ENCODE measurements at places on chromosomes 5 and 9.

GRCh38 chr5:133251296-133252132 lies 199.7 kb downstream of the HSPA4 start:
- DNase-seq, result no peak

- DNase-seq, result peak; percentile 49
These were observed 20.3 kb downstream of the CCDC187 start for GRCh38 chr9:136283291-136284235.

GRCh38 chr9:34991607-34992375 lies 2.2 kb downstream of the DNAJB5 start:
- DNase-seq, result peak; percentile 41

- no peak for DNase-seq
These were observed 77.0 kb upstream of the ZSWIM6 start for GRCh38 chr5:61254969-61255555.

DNA sequence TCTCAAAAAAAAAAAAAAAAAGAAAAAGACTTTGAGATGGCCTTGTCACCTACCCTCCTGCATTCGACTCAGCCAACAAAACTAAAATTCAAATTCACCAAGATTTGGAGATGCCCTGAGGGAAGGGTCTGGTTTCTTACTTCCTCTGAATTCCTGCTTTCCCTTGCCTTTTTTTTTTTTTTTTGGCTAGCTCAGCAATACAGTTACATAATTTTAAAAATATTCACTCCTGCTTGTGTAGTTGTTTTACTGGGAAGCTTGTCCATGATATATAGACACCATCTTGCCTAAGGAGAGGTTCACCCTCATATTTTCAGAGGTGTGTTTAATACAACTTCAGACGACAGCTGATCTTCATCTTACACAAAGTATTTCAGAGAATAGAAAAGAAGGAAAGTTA lies 21.3 kb upstream of the SERINC5 start:
- no peak for DNase-seq

- no peak for DNase-seq
These were observed at the start of gene DIPK1B for GRCh38 chr9:136711751-136712689. TSS of gene DIPK1B (plus strand) at chr9:136712572. CDS start at chr9:136712666, 94 bp downstream.

DNA sequence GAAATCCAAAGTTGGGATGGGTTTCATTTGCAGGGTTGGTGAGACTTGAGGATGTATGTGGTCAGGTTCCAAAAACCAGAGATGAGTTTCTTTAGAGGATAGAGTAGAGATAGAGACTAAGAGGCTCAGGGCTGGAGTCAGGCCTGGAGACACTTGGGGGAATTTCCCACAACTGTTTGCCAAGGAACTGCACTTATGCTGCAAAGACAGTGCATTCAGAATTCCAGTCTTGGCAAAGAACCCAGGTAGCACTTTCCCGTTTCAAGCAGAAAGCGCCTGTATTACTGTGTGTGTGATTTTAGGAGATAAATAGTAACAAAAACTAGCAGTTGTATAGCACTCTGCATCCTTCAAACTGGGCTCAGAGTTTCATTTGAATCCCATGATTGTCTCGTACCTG lies 55.4 kb downstream of the SNCAIP start:
- no peak for DNase-seq

DNA sequence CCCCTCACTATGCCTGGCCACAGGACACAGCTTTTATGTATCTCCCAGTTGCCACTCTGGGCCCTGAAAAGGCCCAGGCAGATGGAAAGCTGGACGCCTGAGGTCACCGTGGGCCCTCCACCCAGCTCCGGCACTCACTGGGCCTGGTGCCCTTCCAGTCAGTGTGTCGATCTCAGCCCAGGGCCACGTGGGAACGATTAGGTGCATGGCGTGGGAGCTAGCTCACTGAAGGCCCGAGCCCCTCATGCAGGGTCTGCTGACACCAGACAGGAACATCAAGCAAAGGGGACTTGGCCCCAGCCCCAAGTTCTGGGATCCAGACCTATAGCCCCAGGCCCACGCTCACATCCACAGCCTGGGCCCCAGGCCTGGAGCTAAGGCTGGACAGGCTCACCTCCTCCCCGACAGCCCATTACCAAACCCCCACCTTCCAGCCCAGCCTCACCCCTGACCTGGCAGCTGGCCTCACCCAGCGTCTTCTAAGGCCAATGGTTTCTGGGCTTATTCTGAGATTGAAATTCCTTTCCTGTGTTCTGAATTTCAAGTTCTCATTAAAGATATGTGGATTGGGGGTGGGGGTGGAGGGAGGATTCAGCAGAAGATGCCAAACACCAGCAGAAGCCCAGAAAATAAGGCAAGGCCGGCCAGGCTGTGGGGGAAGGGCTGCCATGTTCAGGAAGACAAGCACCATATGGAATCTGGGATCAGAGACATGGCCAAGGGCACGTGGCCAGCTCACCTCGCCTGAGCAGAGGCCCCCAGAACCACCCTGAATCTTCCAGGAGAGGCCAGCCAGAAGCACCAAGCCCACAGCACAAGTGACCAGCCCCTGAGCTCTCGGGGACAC lies 74.5 kb downstream of the ADAMTS2 start:
- DNase-seq, result no peak

GRCh38 chr9:135371535-135371934 lies 108.0 kb upstream of the PPP1R26 start:
- no peak for DNase-seq

GRCh38 chr9:87069690-87070089 lies 122.4 kb upstream of the GAS1 start:
- DNase-seq, result no peak

GRCh38 chr5:152942633-152943336 lies 537.7 kb upstream of the NMUR2 start:
- no peak for DNase-seq

DNA sequence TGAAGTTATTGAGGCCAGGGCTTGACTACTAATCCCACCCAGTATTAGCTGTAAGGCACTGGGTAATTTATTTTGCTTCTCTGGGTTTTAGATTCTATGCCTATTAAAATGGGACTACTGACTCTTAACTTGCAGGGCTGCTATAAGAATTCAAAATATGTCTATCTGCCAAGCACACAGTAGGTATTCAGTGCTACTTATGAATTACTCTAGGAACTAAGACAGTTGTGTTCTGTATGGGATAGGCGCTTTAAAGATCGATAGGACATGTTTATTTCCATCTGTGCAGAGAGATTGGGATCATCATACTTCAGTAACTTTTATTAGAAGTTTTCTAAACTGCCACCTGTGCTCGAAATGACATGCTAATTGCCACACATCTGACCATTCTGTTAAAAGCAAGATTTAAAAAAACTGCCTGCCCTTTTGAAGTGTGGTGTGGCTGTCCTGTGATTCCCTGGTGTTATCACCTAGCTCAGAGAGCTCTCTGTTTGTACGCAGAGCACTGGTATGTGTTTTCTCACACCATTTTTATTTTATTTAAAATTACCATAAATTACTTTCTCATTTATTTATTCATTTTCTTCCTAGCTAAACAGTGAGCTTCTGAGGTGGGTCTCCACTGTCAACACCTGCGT lies 58.7 kb downstream of the FYB1 start:
- no peak for DNase-seq

GRCh38 chr5:149452665-149453617 lies 73.8 kb upstream of the IL17B start:
- DNase-seq, result no peak

GRCh38 chr9:109574061-109574882 lies 76.2 kb upstream of the PTPN3 start:
- DNase-seq, result no peak

DNA sequence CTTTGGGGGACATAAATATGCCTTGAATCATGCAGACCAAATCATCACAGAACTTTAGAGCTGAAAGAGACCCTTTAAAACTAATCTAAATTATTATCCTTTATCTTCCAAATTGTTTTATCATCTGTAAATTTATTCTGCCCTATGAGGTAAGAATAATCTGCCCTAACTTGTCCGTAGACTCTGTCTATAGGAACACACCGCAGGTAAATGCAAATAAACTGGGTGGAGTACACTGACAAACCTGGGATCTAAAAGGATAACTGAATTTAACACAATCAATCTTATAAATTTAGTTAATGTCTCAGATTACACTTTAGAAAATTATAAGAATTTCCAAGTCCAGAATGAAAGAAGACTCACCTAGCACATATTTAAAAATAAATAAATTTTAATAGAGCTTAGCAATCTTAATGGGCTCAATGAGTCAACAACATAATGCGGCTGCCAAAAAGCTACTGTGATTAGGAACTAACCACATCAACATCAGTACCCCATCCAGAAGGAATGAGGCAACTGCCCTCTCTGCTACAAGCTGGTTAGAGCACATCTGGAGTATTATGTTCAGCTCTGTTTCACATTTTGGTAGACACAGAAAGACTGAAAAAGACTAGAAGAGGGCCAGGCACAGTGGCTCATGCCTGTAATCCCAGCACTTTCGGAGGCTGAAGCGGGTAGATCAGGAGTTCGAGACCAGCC lies 5.6 kb downstream of the MEGF9 start:
- no peak for DNase-seq

All from stimulated activated CD8-positive, alpha-beta memory T cell treated with anti-CD3 and anti-CD28 coated beads, Interleukin-15, amount 100 ng/mL, for 48 hours (primary cell).